ENCODE measurements at places on chromosomes 4 and X. TPM values are rescaled to one million over a fixed set of nuclear protein-coding genes. Genes with fewer than 3 reads are reported as not detected.

The ARL9 gene
- 1.9 TPM for total RNA-seq

The FAT4 gene
- 17.9 TPM for total RNA-seq

The UGT2B15 gene
- total RNA-seq, result not detected

The GABRE gene
- total RNA-seq, result 15.4 TPM

The TMSB15B gene
- total RNA-seq, result 3.4 TPM

The PTTG2 gene
- total RNA-seq, result 0.26 TPM

The EVC gene
- 35.8 TPM for total RNA-seq

The APLN gene
- 8.8 TPM for total RNA-seq

The XAGE2 gene
- not detected for total RNA-seq

The GAGE12J gene
- not detected for total RNA-seq

The GAGE13 gene
- not detected for total RNA-seq
